ENCODE measurements at places on chromosomes 4 and X. TPM values are rescaled to one million over a fixed set of nuclear protein-coding genes. Genes with fewer than 3 reads are reported as not detected.
A peak's percentile ranks its signal among the peaks of the same experiment; 100 is the strongest.

DNA sequence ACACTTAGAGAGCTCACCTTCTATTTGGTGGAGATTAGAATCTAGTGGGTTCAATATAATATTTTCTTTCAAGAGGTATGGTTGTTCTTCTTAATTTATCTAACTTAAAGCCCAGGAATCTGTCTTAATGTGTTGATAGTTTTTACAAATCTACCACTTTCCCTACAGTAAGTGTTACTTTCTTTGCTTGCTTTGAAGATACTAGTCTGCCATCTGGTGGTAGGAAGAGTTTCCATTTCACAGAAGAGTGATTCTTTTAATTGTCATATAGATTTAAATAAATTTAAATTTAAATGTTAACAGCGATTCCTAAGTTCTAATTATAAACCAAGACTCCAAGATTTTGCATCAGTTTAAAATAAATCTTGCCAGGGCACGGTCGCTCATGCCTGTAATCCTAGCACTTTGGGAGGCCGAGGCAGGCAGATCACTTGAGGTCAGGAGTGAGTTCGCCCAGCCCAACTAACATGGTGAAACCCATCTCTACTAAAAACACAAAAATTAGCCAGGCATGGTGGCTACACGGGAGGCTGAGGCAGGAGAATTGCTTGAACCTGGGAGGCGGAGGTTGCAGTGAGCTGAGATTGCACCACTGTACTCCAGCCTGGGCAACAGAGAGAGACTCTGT, 43.5 kb downstream of the NUDT9 start:
- peak; percentile 74 for DNase-seq

GRCh38 chr4:105569057-105569865, 16.8 kb downstream of the ARHGEF38 start:
- DNase-seq = peak; percentile 85

ABLIM2 gene
- 1.2 TPM for total RNA-seq

SUV39H1 gene
- 4.3 TPM for total RNA-seq
